Amniotic stem cell (primary cell): ENCODE measurements at places on chromosomes 7 and 10.

DNA sequence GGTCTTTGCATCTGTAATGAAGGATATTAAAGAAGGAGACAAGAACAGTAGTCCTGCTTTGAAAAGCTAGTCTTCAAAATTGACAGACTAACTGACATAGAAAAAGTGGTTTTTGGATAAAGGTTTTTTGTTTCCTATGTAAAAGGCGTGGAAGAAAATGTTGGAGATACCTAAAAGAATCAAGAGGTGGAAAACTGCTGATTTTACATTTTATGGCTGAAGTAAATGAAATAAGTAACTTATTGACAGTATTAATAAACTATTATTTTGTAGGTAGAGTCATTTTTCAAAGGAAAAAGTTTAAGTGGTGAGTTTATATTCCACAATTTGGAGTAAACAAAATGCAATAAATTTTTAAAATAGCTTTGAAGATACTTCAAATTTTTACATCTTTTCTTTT lies 12.6 kb upstream of the HELLS start:
- DNase-seq, result no peak

GRCh38 chr10:23535381-23535780 lies 96.5 kb downstream of the OTUD1 start:
- no peak for DNase-seq

GRCh38 chr10:124025660-124026588 lies 67.5 kb downstream of the CHST15 start:
- DNase-seq, result no peak

DNA sequence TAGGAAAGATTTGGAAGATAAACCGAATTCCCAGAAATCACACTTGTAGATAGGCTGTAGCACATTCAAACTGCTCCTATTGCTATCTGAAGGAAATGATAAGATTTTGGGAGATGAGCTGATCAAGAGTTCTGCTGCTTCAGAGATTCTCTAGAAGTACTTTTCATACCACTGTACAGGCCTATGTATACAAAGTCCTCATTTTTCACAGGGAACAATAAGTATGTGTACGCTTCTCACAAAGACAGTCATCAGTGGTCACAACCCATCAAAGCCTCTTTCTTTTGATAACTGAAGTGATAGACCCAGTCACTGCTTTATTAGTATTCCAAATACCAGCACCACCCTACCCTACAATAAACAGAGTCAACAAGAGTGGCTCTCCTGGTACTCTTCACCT lies 15.6 kb upstream of the SEPTIN7 start:
- DNase-seq, result no peak

DNA sequence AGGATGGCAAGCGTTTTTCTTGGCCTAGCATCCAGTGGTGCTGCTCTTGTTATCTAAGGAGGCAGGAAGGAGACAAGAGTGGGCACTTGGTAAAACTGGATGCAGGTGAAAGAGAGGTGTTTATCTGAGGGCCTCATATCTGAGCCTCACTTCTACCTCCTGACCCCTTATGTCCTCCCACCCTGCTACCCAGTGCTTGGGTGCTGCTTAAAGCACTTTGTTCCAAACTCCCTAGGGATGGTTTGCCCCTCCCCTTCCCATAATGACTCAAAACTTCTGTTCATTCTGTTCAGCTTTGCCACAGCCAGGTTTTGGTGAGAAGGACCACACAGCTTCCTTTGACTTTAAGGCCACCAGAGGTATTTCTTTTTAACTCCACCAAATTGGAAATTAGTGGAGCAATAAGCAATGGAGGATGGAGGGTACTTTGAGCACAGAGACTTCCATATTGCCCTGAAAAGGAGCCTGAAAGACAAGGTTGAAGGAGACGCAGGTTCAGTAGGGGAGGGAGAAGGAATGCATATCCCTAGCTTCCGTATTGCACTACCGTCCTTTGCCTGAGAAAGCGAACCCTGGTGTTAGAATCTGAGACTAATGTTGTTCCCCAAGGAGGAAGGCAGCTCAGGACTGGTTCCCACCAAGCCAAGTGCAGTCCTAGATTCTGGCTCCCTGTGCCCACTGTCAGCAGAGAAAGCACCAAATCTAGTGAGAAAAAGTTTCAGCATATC lies 30.1 kb downstream of the ENTPD1 start:
- no peak for DNase-seq

DNA sequence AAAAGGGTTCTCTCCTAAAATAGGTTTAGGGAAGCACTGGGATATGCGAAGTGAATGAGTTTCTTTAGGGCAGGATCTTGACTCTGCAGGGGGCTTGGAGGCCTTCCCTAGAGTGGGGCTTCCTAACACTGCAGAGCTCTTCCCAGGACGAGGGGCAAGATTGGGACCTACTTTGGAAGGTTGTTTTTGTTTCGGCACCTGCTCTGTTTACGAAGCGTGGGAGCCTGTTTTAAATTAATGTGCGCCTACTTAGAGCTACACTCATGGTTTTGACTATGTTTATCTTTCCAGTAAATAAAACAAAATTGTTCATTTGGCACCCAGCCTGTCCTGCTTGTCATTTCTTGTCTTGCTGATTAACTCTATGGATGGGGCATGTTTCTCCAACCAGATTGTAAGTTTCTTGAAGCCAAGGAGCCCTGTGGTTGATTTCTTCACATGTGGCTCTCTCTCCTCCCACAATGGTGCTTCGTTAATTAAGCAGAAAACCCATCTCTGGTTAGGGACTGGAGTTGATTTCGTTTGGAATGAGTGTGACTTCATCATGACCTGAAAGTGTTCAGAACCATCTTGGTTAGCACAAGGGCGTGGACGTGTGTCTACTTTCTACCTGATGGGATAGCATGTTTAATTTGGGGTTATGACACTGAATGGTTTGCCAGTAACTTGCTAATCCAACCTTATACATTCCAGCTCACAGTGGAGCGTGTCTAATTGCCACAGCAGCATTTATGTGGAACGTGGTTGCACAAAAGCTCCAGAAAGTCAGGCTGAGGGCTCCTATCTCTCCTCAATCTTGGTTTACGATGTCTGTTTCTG lies 98.1 kb downstream of the TCF7L2 start:
- DNase-seq, result no peak

GRCh38 chr7:34138483-34138882 lies 233.1 kb downstream of the BMPER start:
- no peak for DNase-seq

- no peak for DNase-seq
Observed at GRCh38 chr7:137203351-137203750, 140.2 kb downstream of the PTN start.

DNA sequence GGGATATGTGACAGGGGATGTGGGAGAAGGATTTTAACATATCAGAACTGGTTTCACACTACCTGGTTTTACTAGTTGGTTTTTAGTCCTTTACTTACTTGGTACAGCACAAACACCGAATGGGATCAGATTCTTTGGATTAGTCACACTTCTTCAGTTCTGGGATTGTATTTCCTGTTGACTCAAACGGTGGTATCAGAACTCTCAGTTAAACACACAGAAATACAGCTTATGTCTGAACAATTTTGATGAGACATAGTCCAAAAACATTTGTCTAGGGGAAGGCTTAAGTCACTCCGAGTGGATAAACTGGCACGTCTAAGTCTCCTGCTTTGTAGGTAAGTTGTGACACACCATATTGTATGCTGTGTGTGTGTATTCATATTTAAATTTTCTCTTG lies 480.5 kb downstream of the PHTF2 start:
- DNase-seq, result peak; percentile 74

- DNase-seq, result no peak
Observed at GRCh38 chr10:31693491-31693890, 235.1 kb downstream of the ARHGAP12 start.

DNA sequence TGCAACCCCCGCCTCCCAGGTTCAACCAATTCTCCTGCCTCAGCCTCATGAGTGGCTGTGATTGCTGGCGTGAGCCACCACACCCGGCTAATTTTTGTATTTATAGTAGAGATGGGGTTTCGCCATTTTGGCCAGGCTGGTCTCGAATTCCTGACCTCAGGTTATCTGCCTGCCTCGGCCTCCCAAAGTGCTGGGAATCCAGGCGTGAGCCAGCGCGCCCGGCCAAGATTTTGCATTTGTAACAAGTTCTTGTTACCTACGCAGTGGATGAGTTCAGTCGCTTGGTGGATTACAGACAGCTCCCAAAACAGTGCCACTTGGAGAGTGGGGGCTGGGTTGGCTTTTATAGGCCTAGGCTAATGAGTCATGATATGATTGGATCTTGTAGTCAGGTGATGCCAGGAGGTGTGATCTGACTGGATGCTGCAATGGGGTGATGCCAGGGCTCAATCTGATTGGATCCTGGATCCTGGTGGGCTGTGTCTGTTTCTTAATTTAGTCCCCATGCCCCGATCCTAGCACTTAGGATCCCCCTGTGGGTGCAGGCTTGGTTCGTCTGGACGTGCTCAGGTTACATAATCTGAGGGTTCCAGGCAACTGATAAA lies 20.3 kb downstream of the SBDS start:
- no peak for DNase-seq

DNA sequence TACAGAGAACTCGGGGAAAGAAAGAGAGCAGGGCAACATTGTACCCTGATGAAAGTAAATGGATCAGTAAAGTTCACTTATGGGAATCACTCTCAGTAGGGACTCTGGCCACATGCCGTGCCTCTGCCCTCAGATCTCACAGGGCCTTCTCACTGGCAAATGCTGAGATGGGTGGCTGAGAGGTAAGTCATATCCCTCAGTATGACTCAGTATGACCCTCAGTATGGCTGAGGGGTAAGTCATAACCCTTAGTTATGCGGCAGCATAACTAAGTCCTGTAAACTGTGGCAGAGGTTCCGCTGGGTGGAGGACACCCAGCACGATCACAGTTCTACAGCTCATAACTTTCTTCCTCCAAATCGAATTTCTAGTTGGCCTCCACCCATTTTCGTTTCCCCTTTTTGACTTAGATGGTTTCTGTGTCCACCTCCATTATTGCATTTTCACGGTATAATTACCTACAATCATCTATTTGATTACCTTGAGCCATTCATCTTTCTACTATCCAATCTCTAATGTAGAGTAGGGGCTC lies 26.5 kb upstream of the WNT16 start:
- DNase-seq, result no peak

DNA sequence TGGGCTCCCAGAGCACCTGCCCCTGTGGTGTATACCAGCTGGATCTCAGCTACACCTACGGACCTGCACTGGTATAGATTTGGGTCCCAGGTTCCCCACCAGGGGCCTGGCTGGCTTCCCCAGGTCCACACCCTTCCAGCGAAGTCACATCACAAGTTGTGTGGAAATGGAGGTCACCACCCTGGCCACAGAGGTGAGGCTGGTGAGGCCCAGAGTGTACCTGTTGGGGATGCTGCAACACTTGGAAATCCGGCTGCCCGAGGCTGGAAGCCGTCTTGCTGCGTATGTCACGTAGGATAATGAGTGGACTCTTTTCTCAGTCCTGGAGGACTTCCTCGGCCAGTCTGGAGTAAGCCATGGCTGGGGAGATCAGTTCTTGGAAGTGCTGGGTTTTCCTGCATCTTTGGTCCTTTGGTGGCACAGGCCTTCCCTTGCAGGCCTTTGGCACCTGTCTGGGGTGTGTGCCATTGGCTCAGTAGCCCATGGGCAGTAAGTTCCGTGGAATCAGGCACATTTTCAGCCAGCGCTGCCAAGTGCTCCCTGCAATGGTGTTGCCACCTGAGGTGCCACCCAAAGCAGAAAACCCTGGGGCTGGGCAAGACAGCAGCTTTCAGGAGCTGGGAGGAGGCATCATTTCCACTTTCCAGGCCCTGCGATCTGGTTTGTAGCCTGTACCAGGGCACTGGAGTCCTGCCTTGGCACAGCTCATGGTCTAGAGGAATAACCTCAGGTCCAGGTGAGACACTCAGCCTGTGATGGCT lies 97.9 kb downstream of the LHPP start:
- no peak for DNase-seq

DNA sequence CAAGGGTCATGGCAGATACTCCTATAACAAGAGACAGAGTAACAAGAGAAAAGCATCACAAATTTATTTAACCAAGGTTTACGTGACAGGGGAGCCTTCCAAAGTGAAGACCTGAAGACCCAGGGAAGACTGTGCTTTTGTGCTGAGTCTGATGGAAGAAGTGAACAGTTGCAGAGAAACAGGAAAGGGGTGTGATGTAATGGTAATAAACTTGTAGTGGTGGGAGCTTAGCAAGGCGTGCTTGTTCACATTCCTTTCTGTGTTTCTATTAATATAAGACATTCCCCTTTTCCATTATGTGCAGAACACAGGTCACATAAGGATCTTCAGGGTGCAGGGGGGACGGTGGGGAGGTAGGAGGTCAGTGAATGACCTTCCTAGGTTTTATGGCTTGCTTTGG lies 25.5 kb upstream of the C10orf67 start:
- no peak for DNase-seq

- DNase-seq, result no peak
Observed at GRCh38 chr10:132702601-132703418, 83.1 kb downstream of the NKX6-2 start.

GRCh38 chr10:88244781-88245625 lies 338.1 kb downstream of the RNLS start:
- no peak for DNase-seq

DNA sequence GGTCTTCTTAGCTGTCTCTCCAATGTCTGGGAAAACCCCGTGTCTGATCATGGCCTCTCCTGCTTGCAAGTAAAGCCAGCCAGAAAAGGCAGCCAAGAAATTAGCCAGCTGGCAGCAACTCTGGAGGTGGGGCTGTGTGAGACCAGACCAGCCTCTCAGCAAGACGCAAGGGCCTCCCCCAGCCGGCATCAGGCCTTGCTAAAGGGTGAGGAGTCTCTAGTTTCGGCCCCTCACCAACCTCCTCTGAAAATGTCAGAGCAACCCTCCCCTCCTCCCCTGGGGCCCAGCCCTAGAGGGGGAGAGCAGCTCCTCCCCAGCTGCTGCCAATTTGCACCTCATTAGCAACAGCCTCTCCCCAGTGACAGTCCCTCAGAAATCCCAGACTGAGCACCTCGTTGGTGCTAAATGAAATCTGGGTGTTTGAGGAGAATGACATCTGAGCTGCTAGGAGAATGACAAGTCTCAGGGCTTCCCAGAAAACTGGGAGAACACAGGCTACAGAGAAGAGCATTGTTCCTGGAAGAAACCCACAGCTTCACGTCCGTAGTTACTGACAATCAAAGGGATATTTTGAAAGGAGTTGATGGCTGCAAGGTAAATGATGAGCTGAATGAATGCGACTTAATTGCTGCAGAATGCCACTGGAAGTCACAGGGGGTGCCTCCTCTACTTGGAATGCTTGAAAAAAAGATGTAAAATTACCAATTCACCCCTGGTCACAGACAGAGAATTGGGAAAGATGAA lies 25.9 kb downstream of the DGKI start:
- DNase-seq, result peak; percentile 26

DNA sequence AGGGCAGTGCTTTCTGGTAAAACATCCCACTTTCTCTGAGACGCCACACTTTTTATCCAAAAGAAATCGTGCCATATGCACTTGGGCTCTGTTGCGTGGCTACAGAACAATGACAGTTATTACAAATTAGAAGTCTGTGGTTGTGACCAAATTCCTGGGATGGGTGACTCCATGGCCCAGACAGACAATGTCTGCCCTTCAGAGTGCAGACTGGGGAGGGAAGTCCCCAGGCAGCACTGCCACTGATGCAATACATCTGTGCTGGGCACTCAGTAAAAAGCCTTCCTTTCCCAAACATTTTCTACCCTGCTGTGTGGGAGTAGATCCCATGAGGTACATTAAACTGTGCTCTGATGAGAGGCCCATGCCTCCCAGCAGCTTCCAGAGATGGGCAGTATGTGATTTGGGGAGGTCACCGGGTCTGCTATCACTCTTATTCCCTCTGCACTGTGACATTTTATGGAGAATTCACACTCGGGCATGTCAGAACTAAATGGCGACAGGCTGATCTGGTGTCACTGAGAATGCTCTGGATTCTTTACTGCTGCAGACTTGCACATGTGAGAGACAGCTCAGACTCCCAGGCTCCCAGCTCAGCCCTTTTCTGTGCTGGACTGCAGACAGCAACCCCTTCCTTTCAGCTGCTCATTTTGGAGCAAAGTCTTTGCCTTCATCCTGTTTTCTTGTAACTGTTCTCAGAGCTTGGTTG lies 243.5 kb upstream of the ZNF32 start:
- no peak for DNase-seq
